Stimulated activated CD4-positive, alpha-beta T cell treated with anti-CD3 and anti-CD28 coated beads, Interleukin-2, amount 100 ng/mL, for 48 hours (primary cell): ENCODE measurements at places on chromosomes 12 and 14.

GRCh38 chr14:20935303-20935984 is 19.8 kb upstream of the RNASE2 start:
- DNase-seq: no peak

- no peak for DNase-seq
Measured at GRCh38 chr14:25237845-25238244, 187.9 kb upstream of the STXBP6 start.

DNA sequence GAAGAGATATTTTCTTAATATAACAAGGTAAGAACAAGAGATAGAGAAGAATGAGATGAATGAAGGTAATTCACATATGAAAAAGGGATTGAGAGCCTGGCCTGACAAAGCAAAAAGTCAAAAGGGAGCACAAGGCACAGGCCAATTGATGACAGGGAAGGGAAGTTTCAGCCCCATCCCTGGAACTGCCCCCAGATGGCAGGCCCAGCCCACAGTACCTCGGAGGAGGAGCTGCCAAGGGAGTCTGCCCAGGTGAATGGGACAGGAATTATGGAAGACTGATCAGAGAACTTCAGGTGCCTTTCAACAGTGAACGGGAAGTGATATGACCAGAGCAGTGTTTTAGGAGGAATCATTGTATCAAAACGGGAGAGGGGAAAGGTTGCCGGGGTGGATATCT is 15.7 kb downstream of the SNRPF start:
- DNase-seq: no peak

- DNase-seq: no peak
Measured at GRCh38 chr14:53767566-53767965, 189.1 kb downstream of the BMP4 start.

- DNase-seq: no peak
Measured at GRCh38 chr12:16008421-16008824, 97.3 kb downstream of the DERA start.

DNA sequence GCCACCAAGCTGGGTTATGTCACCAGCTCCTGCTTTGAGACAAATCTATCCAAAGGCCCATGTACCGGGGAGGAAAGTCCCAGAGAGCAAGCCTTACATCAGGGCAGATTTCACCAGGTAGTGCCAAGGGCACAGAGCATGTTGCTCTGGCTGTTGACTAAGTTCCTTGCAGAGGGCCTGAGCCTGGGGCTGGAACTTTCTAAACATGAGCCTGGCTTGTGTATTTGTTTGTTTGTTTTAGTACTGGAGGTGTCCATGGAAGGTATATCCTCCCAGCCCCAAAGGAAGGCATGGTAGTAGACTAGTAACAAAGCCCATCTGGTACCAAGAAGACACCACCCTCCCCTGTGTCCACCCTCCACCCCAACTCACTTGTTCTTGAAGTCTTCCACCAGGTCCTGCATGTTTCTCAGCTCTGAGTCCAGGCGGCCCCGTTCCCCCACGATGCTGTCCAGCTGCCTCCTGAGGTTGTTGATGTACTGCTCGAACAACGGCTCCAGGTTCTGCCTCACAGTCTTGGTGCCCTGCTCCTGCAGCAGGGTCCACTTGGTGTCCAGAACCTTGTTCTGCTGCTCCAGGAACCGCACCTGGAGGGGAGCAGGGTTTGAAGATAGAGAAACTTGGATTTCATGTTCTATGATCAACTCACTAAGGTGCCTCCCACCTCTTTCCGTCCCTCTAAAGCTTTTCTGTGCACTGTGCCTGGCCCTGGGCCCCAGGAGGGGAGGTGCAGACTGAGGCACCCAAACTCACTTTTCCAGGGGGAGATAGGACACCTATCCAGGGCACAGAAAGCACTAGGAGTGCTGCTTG is 1.4 kb downstream of the KRT5 start:
- DNase-seq: no peak

DNA sequence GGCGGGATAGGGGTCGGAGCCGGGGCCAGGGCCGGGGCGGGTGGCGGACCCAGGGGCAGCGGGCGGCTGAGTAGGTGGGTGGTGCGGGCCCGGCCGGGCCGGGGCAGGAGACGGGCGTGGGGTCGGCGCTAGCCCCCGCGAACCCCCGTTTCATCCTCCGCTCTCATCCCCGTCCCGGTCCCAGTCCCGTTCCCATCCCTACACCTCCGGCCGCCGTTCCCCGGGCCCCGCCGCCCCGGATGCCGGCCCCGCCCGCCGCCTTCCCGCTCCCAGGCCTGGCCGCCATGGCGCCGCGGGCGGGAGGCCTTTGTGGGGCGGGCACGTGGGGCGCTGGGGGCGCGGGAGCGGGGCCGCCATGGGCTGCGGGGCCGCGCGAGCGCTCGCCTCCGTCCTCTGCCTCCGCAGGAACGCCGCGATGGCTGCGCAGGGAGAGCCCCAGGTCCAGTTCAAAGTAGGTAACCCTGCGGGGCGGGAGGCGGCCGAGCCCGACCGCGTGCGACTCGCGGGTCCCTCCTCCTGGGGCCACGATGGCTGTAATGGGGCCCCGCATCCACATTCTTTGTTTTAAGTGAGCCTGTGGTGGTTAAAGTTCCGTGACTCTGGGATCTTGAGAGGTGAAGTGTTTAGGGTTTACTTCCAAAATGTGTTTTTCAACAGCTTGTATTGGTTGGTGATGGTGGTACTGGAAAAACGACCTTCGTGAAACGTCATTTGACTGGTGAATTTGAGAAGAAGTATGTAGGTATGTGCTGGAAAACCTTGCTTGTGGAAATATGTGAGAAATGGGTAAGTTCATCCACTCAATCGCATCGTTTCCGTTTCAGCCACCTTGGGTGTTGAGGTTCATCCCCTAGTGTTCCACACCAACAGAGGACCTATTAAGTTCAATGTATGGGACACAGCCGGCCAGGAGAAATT is 572 bp downstream of the RAN start:
- DNase-seq: no peak

DNA sequence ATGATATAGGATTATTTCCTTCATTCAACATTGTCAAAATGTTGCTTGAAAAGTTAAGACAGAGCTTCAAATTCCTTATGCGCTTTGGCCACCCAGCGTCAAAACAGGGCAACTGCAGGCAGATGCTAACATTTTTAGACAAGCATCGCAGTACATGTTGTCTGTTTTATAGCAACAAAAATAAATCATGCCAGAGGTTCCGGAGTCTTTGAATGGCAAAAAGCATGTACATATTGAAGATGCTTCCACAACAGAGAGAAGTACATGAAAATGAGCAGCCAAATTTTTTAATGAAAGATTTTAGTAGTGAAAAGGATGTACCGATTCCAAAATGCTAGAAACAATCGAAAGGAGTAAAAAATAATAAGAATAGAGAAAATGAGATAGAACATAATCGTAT is 49.8 kb upstream of the USP15 start:
- DNase-seq: no peak

DNA sequence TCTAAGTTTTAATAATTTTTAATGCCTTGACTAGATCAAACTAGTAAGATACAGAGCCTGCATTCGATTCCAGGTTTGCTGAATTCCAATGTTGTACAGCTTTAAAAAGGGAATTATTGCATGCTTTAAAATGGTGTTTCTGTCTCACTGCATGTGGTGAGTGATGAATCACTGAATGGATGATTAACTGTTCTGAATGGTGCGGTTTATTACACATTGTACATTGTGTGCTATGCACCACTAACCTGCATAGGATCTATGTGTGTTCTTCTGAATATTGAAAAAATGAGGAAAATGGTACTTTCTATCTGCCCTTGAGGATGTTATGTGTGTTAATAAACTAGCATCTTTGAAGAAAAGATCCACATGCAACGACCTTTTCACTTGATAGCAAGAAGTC is 231.7 kb downstream of the NRXN3 start:
- DNase-seq: no peak

- DNase-seq: no peak
Measured at GRCh38 chr14:99643343-99643742, 1.6 kb upstream of the HHIPL1 start.

- DNase-seq: no peak
Measured at GRCh38 chr12:102542816-102543440, 62.6 kb upstream of the IGF1 start.

GRCh38 chr14:106511800-106512198 is 985.4 kb downstream of the TMEM121 start:
- DNase-seq: no peak

DNA sequence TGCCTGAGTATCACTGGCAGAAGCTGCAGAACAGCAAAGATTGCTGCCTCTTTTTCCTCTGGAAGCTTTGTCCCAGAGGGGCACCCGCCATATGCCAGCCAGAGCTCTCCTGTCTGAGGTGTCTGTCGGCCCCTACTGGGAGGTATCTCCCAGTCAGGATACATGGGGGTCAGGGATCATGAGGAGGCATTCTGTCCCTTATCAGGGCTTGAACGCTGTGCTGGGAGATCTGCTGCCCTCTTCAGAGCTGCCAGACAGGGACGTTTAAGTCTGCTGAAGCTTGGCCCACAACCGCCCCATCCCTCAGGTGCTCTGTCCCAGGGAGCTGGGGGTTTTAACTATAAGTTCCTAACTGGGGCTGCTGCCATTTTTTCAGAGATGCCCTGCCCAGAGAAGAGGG is 20.3 kb downstream of the CLEC2B start:
- DNase-seq: no peak

GRCh38 chr12:54622463-54623183 is 12.1 kb downstream of the LACRT start:
- DNase-seq: no peak

- DNase-seq: no peak
Measured at GRCh38 chr14:71959055-71959454, 26.8 kb downstream of the RGS6 start.

GRCh38 chr12:88243982-88244381 is 101.9 kb downstream of the TMTC3 start:
- DNase-seq: no peak

GRCh38 chr12:1566449-1567135 is 27.8 kb downstream of the FBXL14 start:
- DNase-seq: no peak

- no peak for DNase-seq
Measured at GRCh38 chr12:52182384-52182783, 9.4 kb downstream of the KRT80 start.

DNA sequence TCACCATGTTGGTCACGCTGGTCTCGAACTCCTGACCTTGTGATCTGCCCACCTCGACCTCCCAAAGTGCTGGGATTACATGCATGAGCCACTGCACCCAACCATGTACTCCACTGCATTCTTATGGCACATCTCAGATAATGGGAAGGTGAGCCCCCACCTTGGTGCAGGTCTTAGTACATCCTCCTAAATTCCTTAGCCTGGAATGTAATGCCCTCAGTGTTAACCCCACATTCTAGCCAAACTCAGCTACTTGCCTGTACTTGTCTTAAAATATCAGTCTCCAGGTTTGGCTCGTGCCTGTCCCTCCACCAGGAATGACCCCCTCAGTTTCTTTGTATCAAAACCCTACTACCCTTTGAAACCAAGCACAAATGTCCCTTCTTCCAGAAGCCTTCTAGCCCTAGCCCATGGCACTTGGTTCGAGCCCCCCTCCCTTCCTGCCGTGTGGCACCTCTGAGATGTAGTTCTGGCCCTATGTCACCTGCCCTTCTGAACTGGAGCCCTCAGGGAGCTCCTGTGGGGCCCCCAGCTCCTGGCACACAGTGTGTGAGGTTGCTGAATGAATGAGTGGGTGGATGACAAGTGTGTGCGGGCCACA is 8.4 kb downstream of the KCNH3 start:
- DNase-seq: no peak

- no peak for DNase-seq
Measured at GRCh38 chr12:68303850-68304249, 28.3 kb downstream of the MDM1 start.

DNA sequence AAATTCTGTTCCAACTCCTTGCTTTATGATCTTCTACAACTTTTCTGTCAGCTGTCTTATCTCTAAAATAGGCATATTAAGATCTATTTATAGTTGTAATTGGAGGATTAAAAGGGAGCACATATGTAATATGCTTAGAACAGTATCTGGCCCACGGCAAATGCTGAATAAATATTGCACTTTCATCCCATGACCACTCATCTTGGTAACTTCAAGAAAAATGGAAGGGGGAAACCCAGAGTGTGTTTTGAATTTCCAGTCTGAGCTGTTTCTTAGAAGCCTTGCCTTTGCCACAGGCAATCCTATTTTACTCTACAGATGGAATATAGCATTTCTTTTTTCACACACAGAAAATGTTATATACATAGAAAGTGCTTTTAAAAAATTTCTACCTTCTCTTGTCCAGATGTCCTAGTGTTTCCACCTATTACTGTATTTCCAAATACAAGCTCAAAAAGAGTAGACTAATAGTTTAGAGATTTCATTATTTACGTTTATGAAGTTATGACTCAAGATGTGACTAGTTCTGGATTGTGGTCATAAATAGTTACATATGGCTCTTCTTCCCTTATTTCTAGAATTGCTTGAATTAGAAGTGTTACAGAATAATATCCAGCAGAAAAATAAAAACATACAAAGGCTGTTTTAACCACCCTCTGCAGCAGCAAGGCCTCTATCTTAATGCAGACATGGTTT is 6.2 kb upstream of the STXBP6 start:
- no peak for DNase-seq
